HT-29 (cell line): ENCODE measurements at places on chromosomes 1 and 21. TPM values are rescaled to one million over a fixed set of nuclear protein-coding genes. Genes with fewer than 3 reads are reported as not detected.
A peak's percentile ranks its signal among the peaks of the same experiment; 100 is the strongest.

The FCRL4 gene
- not detected in 2 replicates for total RNA-seq

DNA sequence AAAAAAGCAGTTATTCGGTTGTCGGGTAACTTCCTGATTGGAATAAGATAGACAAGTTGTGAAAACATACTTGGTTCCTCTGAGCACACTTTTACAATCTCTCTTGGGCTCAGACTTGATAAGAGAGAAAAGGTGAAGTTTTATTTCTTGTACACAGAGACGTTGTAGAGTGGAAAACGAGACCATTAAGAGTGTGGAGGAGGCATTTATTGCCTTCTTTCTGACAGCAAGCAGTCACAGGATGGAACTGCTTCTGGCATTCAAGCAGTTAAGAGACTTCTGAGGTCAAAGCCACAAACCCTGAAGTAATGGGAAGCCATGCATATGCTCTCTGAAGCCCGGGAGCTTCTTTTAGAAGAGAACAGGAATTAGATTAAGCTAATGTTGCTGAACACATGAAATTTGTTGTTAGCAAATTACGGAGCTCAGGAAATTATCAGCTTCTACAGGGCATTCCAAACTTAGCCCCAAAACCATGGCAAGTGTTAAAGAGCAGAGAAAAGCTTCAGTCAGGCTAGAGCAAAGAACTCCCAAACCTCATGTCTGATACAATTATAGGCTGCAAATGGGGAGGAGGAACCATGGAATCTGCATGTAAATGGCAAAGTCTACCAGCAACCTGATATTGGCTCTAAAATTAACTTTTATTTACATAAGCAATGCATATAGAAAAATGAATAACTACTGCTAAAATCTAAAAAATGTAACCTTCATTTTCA is 26.0 kb downstream of the S1PR1 start:
- no peak for DNase-seq

DNA sequence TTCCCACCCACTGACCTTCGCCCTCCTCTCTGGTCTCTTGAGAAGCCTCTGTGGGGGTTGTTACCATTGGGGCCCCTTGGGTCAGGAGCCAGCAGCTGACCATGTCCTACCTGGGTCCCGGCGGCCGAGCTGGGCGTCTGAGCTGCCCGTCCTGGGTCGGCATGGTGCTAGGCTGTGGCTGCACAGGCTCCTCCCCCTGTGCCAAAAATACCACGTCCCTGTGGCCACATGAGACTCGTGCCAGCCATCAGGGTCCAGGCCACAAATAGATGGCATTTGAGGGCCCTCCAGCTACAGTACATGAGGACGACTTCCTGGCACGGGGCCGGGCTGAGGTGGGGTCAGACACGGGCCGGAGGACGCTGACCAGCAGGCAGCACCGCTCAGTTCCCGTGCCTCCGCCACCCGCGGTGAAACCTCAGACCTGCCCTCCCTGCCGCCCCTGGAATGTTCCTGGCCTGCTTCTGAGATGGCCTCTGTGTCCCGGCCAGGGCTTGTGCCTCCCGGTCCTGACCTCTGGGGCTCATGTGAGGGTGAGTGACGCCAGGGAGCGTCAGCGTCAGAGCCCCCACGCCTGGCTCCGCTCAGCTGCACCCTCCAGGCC is at the start of gene PERM1:
TSS of gene PERM1 (minus strand) at position 139 of the 604 bp plus-strand sequence. CDS start 1,064 bp downstream, outside the sequence.
- no peak for DNase-seq

The HMGB4 gene
- not detected in 2 replicates for total RNA-seq

- no peak for DNase-seq
Observed at GRCh38 chr1:100246738-100247137, 2.9 kb downstream of the DBT start.

- no peak for DNase-seq
Observed at GRCh38 chr1:116122955-116123757, 12.0 kb downstream of the MAB21L3 start.

The TCHHL1 gene
- not detected in 2 replicates for total RNA-seq

The LRRC3 gene
- total RNA-seq, result 0.08 and 0.10 TPM in 2 replicates

GRCh38 chr1:5577255-5578040 is 414.8 kb downstream of the NPHP4 start:
- DNase-seq, result no peak

DNA sequence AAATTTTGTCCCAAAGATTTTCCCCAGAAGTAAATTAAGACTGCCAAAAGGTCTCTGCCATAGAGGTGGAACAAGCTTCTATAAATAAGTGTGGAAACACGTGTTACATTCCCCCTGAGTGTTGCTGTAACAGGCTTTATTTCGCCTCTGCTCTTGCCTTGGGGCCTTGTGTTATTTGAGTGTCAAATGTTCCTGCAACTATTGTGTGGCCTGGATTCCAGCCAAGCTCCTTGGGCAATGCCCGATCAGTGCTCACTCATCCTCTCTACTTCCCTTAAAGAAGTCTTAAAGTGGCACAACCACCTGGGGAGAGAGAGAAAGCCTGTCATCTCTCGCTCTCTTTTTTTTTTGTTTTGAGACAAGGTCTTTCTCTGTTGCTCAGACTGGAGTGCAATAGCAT is 156.7 kb downstream of the NR5A2 start:
- DNase-seq, result peak; percentile 79

- no peak for DNase-seq
Observed at GRCh38 chr1:3009021-3009420, 12.2 kb upstream of the ACTRT2 start.

DNA sequence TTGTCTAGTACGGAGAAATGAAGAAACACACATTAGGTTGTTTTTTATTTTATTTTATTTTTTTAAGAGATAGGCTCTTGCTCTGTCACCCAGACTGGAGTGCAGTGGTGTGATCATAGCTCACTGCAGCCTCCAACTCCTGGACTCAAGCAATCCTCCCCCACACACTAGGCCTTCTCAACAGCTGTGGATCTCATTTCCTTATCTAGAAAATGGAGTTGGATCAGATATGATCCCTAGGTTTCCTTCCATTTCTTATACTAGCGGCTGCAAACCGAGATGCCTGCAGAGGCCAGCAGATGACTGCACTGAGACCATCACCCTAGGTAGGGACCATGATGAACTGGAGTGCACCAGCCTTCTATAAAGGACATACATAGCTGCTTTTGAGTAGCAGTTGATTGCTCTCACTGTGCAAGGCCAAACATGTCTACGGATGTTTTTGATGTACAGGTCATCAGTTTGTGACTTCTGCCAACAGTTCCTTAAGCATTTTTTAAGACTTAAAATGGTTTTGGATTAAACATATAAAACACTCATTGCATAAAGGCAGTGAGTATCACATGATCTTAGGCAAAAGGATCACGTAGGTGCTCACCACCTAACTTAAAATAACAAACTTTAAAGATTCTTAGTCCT is 11.4 kb upstream of the KLHL12 start:
- DNase-seq, result no peak

The OR6F1 gene
- total RNA-seq, result not detected in 2 replicates

The CASQ2 gene
- not detected in 2 replicates for total RNA-seq

DNA sequence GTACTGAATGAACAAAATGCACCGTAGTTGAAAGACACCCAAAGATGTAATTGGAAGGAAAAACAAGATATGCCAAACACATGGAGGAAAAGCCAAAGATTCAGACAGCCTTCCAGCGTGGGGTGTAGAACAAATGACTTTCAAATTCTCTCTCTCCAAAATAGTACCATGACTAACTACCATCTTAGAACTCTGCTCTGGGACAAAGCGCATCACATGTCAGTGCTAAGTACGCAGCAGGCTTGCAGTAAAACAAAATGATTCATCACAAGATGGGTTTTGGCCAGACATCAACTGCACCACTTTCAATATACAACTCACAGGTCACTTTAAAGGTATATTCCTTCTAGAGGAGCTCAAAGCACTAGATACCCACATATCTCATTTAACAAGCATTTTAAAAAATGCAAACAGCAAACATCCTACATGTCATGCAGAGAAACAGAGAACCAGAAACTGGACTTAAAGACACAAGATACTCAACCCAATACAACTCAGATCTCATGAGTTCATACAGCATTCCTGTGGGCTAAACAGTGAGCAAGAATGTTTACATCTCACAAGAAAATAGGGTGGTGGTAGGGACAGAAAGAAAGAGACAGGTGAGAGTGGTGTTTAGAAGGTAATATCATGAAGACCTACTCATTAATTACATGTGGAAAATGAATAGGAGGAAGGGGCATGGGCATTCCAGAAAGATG is 75.7 kb downstream of the BCAR3 start:
- DNase-seq, result no peak

DNA sequence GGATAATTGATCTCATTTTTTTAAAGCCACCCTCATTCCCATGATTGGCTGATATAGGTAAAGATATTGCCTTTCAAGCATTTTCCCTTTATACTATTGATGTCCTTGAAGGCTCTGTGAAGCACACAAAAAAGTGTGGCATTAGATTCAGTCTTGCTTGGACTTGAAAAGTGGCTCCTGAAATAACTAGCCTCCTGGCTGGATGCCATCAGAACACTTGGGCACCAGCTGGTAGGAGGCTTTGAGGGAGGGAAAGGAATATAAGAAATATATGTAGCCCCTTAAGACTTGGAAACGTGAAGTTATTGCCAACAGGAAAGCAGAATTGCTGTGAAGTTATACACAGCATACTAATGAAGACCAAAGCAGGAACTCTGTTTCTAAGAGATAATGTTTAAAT is 14.1 kb downstream of the MTR start:
- DNase-seq, result no peak

DNA sequence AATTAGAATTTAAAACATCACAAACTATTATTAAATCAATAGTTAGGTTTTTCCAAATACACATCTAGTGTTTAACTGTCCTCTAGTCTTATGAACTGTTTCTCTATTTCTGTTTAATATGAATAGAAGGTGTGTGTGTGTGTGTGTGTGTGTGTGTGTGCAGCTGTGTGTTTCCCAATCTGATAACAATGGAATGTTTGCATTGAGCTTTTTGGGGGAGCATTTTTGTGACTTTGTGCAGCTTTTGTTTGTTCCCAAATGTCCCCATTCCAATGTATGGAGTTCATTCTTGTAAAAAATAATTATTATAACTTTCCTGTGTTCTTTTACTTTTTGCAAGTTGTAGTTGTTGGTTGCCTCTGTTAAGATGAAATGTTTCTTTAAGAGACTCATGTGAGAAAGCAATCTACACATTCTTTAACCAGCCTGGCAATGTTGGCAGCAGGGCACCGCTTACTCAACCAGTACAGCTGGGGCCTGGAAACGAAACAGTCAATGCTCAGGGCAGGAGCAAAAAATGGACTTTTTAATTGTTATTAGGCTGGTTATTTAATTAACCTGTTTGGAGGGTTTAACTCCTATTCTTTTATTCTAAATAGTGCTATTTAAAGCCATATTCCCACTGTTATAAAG is 354.3 kb downstream of the SRGAP2C start:
- DNase-seq, result no peak

- DNase-seq, result no peak
Observed at GRCh38 chr1:25737130-25737529, 62.9 kb upstream of the SELENON start.

DNA sequence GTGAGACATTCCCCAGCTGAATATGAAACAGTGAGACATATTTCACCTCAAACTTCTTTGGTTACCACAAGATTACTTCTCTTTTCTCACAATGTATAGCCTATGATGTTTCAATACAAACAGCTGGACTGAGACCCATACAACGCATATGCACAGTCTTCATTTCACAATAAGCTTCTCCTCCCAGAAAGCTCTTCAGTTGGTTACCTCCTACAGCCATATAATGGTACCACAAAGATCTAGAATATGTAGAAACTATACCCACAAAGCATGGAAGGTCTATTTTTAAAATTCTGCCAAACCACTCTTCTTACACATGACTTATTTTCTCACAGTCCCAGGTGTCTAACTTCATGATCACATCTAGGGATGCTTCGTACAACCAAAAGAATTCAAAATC is 70.8 kb downstream of the JAK1 start:
- DNase-seq, result no peak

The SETSIP gene
- total RNA-seq, result 0.18 and 0.23 TPM in 2 replicates

- no peak for DNase-seq
Observed at GRCh38 chr1:87723193-87723592, 394.5 kb downstream of the LMO4 start.

DNA sequence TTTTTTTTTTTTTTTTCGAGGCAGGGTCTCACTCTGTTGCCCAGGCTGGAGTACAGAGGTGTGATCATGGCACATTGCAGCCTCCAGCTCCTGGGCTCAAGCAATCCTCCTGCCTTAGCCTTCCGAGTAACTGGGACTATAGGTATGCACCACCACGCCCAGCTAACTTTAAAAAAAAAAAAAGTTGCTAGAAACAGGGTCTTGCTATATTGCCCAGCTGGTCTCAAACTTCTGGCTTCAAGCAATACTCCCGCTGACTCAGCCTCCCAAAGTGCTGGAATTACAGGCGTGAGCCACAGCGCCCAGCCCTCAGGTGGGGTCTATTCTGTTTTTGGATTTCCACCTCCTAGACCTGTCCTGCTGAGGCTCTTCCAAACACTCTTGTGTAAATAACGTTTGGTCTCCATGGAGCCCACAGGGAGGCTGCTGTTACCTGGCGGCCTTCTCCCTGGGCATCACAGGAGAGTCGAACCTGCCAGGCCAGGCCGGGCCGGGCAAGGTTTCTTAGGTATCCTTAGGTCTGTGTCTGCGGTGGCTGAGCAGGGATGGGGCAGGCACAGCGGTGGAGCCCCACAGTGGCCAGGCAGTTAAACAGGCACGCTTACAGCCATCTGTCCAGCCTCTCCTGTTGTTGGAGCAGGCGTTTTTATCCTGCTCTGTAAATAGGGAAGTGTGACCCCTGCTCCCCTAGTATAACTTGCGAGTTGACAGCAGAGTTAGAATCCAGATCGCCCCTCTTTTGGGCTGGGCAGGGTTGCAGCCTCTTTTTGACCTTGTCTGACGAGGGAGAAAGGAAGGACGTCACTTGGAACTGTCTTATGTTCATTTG is 18.8 kb downstream of the PLEKHM2 start:
- DNase-seq, result peak; percentile 40

GRCh38 chr1:225896937-225897549 is 8.1 kb upstream of the LEFTY1 start:
- peak; percentile 89 for DNase-seq

- no peak for DNase-seq
Observed at GRCh38 chr1:116544588-116545358, 26.1 kb downstream of the CD58 start.

- no peak for DNase-seq
Observed at GRCh38 chr1:190578526-190578925, 100.9 kb upstream of the BRINP3 start.

GRCh38 chr21:45538381-45539045 is 3.7 kb downstream of the SLC19A1 start:
- DNase-seq, result no peak

DNA sequence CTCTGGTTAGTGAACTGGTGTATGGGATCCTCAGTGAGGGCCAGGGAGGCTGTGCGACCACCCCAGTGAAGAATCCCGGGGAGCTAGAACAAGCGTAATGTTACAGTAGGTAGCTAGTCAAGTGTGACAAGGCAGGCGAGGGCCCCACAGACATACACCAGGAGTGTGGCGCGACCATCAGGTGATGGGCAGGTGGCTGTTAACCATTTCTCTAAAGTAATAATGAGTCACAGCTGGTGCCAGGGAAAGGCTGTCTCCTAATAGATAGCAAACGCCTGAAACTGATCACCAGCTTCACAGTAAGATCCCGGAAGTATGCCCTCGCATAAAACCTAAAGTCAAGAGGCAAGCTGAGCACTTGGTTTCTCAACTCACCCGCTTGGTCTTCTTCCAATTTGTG is 40.5 kb upstream of the TARBP1 start:
- no peak for DNase-seq
